ENCODE measurements at places on chromosomes 7 and 10.

DNA sequence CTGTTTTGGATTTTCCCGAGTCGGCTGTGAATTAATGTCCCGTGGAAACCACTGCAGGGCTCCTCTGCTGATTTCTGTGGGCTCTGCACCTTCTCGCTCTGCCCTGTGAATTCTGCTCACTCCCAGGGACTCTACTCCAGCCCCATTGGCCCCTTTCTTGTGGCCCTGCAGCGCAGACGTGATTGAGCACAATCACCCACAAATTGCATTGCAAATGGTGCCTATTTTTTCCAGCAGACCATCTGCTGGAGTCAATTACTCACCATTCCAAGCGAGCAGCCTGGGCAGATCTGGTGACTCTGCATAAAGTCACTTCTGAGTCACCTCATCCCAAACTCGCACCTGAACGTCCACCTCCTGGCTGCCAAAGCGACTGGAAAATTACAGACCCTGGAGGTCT, 235.8 kb downstream of the PAXIP1 start:
- no peak for DNase-seq

DNA sequence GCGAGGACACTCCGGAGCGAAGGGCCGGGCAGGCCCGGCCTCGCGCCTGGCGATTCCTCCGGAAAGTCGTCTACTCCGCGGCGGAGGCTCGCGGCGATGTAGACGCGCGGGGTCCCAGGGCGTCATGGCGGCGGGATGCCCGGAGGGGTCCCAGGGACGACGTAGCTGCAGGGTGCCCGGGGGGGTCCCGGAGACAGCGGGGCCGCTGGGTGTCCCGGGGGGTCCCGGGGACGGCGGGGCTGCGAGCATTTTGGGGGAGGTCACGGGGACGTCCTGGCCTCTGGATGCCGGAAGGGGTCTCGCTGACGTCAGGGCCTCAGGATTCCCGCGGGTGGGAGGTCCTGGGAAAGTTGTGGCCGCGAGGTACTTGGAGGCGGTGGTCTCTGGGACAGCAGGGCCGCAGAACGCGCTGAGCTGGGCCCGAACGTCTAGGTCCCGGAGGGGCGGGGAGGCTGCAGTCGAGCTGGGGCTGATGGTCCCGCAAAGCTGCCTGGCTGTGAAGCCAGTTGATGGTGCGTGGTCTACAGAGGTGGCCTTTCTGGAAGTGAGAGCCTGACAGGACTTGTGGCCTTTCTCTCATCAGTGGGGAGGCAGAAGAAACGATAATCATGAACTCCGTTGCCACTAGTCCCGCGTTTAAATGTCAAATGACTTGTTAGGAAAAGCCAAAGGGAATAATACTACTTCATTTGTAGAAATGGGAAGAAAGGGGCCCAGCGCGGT, 637 bp downstream of the HSPA14 start:
- DNase-seq: no peak

- DNase-seq: no peak
These were observed 131.3 kb upstream of the PRKCQ start for GRCh38 chr10:6711408-6711841.

DNA sequence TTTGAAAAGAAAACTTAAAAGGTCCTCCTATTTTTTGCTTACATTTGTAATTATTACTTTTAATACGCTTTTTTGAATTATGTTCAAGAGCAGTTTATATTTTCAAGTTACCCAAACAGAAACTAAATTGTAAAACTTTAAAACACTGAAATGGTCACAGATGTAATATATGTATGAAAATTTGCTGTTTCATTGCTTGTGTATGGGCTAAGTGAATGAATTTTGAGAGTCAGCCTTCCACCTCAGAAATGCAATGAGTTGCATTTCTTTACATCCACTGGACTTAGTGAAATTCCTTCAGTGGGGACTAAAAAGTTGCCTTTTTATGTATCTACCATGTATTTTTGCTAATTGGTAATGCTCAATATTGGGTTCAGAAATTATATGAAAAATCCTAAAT, 1.6 kb downstream of the VPS26A start:
- DNase-seq: no peak

GRCh38 chr7:148187471-148187870, 403.1 kb upstream of the C7orf33 start:
- DNase-seq: no peak

DNA sequence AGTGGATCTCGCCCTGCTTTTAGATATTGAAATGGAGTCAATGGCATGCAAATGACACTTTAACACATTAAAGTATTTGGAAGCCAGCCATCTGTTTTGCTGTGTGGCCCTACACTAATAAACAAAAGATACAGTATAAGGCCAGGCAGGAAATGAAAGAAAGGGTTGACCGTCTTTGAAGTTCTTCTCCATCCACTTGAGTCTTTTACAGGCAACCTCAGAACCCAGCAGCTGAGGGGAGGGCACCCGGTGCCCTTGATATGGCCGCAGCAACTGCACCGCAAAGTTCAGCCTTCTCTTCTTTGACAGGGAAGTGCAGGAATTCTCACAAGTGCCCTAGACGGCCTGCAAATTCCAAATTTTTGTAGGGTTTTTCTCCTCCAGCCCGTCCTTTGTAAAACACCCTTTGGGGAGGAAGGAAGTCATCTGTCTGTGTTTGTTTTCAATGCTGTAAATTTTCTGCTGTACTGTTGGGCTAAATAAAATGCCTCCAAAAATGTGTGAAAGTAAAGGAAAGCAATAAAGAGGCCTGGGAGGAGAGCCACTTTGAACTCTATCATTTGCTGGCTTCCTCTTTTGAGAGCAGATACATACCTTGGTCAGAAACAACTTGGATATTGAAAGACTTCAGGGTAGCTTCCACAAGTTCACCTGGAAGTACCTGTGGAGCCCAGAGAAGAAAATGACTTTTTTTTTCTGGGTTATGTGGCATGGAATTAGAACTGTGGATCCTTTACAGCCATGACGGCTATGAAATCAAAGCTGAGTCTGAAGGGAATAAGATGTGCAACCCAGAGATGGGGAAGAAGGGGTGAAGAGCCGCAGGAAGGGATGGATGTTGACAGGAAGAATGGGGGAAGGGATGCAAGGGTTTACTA, 3.6 kb downstream of the HOXA1 start:
- peak; percentile 30 for DNase-seq

GRCh38 chr7:3806516-3806915, 505.5 kb downstream of the SDK1 start:
- no peak for DNase-seq

GRCh38 chr7:541661-542060, 22.0 kb upstream of the PDGFA start:
- DNase-seq: no peak

- no peak for DNase-seq
These were observed 72.6 kb downstream of the AP3M1 start for GRCh38 chr10:74078037-74078436.

- DNase-seq: no peak
These were observed 595.2 kb downstream of the AUTS2 start for GRCh38 chr7:70193514-70193913.

DNA sequence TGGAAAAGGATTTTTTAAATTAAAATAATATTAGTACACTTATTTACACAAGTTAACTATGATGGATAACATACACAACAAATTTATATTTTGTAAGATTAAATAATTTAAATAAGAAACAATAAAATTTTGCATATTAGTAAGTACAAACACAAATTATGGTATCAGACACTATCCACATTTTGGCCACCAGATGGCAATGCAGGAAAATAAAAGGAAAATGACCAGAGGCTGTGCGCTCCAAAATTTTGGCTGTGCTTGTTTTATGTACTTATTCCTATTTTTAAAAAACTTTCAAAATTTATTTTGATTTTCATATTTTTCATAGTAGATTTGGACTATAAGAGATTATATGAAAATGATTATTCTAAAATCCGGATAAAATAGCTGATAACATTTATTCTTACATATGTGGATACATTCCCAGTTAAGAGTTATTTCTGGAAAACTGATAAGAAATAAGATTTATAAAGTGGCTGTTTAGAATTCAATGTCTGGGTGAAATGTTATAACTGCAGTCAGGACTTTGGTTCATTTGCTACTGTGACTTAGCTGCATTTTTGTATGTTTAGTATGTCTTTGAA, 274.7 kb upstream of the HGF start:
- DNase-seq: peak; percentile 42

DNA sequence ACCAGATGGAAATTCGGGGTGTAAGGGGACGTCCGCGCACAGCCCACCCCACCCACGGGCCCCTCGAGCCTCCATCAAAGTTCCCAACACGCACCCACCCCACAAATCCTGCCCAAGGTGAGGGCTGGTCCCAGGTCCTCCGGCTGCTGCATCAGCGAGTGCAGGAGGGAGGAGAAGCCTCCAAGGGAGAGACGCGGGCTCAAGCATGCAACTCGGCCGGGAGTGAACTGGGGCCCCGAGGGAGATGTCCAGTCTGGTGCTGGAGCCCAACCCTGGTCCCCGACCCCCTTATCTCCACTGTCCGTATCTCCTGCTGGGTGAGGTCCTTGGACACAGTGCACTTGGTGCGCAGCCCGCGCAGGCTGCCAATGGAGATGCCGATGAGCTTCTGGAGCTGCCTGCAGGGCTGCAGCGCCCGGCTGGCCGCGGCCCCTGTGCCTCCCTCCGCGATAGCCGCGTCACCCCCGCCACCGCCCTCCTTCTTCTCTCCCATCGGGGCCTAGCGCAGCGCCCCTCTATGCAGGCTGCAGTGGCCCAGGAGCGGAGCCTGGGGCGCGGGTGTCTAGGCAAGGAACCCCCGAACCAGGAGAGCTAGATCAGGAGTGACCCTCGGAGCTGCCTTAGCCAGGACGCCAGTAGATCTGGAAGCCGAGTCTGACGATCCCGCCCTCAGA, 489.2 kb downstream of the ZNF33B start:
- DNase-seq: no peak

GRCh38 chr7:4665661-4666060, 16.4 kb upstream of the FOXK1 start:
- no peak for DNase-seq

DNA sequence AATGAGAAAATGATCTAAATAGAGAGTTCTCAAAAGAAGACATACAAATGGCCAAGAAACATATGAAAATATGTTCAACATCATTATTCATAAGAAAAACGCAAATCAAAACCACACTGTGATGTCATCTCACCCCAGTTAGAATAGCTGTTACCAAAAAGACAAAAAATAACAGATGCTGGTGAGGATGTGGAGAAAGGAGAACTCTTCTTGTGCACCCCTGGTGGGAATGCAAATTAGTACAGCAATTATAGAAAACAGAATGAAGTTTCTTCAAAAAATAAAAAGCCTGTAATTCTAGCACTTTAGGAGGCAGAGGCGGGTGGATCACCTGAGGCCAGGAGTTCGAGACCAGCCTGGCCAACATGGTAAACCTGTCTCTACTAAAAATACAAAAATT, 199.3 kb downstream of the PARD3 start:
- no peak for DNase-seq

DNA sequence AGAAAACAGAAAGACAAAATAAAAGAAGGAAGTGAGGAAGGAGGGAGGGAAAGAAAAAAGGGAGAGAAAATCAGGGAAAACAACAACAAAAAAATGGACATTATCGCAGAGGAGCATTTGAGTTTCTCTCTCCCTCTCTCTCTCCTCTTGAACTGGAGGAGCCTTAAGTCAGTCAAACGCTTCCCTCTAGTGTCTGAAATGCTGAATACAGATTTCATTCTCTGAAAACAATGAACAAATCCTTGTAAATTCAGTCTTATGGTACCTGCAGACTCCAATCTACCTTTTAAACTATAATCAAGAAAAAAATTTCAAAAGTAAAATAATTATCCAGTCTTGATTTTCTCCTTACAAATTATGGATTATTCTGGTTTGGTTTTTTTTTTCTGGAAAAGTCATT, 89.2 kb upstream of the PFKP start:
- DNase-seq: peak; percentile 38

- peak; percentile 18 for DNase-seq
These were observed 117.4 kb upstream of the POM121L12 start for GRCh38 chr7:52917982-52918578.

- DNase-seq: no peak
These were observed 21.8 kb upstream of the ZMIZ1 start for GRCh38 chr10:79046741-79047583.

DNA sequence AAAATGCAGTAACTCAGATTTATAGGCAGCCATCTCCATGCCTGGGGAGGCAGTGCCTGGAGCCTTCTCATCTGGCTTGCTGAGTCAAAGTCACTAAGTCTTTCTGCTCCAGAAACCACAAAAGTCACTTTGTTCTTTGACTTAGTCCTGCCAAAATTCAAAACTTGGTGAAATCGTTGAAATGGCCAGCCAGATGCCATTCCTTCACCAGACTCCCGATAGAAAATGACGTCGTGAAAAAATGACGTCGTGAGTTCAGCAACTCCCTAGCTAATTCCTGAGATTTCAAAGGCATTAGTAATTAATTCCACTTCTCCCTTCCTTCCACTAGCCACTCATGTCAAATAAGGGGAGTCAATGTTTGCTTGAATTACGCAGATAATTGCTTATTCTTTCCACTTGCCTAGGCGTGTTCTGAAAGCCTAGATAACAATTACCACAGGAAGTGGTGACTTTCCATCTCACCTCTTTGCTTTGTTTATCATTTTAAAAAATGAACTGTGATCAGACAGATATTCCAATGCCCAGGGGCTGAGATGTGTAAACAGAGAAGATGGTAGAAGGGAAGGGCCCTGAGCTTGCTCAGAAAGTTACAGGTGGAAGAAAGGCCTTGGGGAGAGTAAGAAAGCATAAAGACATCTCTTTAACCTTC, 48.5 kb upstream of the OSBPL3 start:
- peak; percentile 92 for DNase-seq

DNA sequence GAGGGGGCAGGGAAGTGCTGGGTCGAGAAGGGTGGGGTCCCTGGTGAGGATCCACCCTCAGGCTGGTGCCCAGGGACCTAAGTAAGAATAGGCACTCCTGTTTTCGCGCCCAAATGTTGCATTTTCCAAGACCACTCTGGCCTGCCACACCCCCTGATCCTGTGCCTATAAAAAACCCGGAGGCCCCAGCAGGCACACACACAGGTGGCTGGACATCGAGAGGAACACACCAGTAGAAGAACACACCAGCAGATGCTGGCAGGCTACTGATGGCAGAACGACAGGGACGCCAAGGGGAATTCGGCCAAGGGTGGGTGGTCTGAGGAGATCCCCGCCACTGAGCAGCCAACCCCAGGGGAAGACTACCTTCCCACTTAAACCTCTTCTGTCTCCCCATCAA, 633.9 kb upstream of the POT1 start:
- DNase-seq: no peak

GRCh38 chr7:8514781-8515519, 81.5 kb downstream of the NXPH1 start:
- no peak for DNase-seq

GRCh38 chr7:20021831-20022230, 195.4 kb downstream of the MACC1 start:
- no peak for DNase-seq

GRCh38 chr7:1053816-1054370, 9.5 kb downstream of the GPR146 start:
- DNase-seq: no peak

DNA sequence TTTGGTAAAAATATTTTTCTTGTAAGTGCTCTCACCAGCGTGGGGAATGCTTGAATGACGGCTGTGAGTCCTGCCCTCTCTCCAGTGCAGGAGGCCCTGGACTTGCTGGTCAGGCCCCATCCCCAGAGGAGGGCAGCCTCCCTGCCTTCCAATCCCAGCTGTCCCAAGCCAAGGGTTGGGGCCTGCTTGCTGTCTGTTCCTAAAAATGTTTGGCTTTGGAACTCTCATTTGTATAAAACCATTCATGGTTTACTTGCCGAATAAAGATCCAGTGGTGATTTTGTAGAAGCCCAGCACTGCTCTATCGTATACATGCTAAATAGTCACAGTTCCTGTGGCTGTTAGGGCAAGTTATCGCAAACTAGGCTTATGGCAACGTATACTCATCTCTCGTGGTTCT, 121.7 kb downstream of the GLRX3 start:
- DNase-seq: no peak

- DNase-seq: peak; percentile 96
These were observed 86.8 kb downstream of the SORBS1 start for GRCh38 chr10:95474228-95475002.

GRCh38 chr10:10315989-10316388, 701.7 kb upstream of the CELF2 start:
- DNase-seq: no peak

All from NCI-H510A treated with DMSO at 0.1 percent for 48 hours (cell line).